Head of caudate nucleus (tissue), 42 donors: ENCODE measurements at places on chromosomes 4 and X.

GRCh38 chr4:7785017-7785416, 154.6 kb downstream of the AFAP1 start:
- DNase-seq, result no peak

- no peak for DNase-seq
These were observed 188.0 kb upstream of the PACRGL start for GRCh38 chr4:20512033-20512792.

DNA sequence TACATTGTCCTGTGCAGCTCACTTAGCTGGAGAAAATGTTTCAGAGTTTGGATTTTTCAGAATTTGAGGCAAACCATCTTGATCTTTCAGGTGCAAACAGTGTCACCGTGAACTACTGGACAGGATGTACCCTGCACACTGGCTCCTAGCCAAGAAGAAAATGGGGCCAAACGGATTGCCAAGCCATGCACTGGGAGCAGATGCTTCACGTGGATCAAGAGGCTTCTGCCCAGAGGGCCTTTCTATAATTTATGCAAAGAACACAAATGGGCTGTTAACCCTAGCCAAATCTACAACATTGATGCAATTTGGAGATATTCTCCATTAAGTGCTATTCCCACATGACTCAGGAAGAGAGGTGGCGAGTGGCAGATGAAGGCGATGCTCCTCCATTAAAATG, 46.9 kb upstream of the ATP8A1 start:
- no peak for DNase-seq

- DNase-seq, result no peak
These were observed 192.4 kb upstream of the FSTL5 start for GRCh38 chr4:162356181-162356580.

GRCh38 chr4:71006203-71006907, 12.9 kb downstream of the DCK start:
- DNase-seq, result no peak

DNA sequence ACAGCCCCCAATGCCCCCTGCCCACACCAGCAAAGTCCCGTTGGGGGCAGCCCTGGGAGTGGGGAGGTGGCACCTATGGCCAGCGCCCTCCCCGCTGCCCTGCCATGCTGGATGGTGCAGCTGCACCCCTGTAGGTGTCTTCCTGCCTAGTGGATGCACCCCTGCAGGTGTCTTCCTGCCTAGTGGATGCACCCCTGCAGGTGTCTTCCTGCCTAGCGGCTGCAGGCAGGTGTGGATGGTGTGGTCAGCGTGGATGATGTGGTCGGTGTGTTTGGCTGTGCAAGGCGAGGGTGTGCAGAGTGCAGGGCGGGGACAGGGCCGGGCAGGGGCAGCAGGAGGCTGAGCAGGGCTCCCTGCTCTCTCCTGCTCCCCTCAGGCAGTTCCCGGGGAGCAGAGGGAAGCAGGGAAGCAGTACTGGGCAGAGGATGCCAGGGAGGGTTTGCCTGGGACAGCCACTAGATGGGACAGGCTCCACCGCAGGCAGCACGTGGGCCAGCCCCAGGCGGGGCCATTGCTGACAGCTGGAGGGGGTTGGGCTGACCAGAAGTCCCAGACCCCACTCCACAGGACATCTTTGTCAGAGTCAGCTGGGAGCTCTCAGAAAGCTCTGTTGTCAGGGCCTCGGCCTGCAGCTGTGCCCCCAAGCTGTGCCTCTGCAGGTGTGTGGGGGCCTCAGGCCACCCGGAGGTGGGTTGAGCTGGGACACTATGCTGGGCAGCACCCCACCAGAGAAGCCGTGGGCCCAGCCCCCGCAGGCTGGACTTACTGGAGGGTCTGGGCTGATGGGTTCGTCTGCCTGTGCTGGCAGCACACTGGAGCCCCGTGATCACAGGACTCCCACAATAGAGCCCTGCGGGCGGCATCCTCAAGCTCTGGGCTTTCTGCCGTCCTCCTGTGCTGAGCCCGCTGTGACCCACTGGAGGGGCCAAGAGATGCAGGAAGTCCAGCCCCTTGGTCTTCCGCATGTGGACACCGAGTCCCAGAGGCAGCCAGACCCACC, 23.7 kb downstream of the DOK7 start:
- DNase-seq, result no peak

GRCh38 chrX:150581093-150581775, 12.8 kb downstream of the MTM1 start:
- DNase-seq, result no peak

- DNase-seq, result no peak
These were observed 240.3 kb upstream of the TAPT1 start for GRCh38 chr4:16466581-16466980.
